ENCODE measurements at places on chromosomes 4 and X.
A peak's percentile ranks its signal among the peaks of the same experiment; 100 is the strongest.

DNA sequence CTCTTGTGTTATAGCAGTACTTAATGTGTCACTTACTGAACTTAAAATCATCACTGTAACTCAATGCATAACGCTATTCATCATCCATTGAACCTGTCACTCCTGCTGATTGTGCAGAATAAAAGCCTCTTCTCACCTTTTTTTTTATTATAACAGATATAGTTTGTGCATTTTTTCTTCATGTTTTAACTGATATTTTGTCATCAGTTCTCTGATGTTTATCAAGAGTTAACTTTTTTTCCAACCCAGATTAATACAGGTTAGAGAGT is 100.4 kb downstream of the SLIT2 start:
- DNase-seq, result no peak

GRCh38 chrX:137194164-137194563 is 160.4 kb upstream of the GPR101 start:
- DNase-seq, result no peak

GRCh38 chr4:125729171-125729570 is 414.4 kb downstream of the FAT4 start:
- DNase-seq, result no peak

DNA sequence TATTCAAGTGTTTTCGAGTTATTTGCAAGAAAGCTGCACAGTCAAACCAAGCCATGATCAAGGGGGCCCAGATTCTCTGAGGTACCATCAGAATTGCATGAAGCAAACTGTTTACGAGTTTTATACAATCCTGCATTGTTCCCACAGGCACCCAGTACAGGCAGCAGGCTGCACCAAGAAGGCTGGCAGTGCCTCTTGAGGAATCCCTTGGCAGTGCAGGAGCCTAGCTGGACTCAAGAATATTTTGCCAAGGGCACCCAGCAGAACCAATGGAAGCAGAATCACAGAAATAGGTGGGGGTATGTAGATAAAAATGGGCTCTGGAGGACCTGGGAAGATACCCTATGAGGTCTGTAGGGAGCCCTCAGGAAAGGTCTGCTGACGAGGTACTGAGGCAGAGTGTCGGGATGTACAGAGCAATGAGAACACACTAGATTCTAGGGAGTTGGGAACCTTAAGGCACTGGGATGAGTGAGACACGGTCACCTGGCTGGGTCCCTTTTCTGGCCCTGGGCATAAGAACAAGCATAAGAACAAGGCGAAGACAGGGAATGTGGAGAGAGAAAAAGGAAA is 2.5 kb upstream of the PLP1 start:
- DNase-seq, result no peak

DNA sequence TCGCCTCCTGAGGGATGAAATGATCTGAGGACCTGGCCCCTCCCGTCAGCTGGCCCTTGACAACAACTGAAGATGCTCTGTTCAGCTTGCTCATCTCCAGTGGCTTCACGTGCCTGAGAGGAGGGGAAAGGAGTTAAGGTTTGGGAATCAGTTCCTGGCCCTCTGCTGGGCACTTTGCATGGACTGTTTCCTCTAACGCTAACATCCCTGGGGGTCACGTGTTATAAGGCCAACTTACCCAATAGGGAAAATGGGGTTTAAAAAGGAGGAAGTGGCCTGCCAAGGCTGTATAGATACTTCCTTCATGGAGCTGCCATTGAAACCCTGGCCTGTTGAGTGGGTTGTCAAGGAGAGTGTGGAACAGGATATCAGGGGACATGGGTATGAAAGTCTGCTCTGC is 65.6 kb downstream of the OR13H1 start:
- no peak for DNase-seq

DNA sequence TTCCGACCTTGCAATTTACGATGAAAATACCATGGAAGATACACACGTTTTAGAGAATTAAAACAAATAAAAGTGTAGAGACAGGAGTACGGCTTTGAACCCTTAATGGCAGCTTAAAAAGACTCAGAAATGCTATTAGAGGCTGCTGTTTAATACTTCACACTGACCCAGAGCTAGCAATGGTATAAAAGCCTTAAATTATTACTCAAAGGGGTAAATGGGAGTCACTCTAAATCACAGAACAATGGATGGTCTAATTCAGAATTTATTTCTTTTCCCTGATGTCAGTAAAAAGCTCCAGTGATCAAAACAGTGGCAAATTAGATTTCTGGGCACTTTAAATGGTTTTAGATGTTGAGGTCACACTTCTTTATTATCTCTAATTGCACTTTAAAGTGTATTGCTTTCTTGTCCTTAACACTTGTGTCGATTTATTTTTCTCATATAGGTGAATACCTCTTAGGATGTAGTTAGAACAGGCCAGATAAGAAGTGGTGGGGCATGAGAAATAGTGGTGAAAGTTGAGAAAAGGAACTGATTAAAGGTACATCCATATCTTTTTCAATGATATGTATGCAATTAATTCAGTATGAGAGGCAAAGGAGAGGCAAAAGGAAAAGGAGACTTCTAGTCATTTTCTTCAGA is 252.4 kb upstream of the ANKRD50 start:
- DNase-seq, result no peak

DNA sequence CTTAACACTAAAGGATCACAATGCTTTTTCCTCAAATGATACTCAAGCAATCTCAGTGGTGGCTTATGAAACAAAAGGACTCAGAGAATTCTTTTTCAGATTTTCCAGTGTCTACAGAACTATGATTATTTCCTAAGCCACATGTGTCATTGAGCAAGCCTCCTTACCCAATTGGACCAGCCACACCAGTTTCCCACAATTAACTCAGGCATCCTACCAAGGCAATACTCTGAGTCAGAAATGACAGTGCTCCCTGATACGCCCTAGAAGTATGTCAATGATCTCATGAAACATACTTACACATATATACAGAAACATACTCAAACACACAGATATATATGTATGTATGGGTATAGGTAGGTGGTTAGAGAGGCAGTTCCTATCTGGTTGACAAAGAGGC is 4.8 kb downstream of the ADAMTS3 start:
- DNase-seq, result no peak

DNA sequence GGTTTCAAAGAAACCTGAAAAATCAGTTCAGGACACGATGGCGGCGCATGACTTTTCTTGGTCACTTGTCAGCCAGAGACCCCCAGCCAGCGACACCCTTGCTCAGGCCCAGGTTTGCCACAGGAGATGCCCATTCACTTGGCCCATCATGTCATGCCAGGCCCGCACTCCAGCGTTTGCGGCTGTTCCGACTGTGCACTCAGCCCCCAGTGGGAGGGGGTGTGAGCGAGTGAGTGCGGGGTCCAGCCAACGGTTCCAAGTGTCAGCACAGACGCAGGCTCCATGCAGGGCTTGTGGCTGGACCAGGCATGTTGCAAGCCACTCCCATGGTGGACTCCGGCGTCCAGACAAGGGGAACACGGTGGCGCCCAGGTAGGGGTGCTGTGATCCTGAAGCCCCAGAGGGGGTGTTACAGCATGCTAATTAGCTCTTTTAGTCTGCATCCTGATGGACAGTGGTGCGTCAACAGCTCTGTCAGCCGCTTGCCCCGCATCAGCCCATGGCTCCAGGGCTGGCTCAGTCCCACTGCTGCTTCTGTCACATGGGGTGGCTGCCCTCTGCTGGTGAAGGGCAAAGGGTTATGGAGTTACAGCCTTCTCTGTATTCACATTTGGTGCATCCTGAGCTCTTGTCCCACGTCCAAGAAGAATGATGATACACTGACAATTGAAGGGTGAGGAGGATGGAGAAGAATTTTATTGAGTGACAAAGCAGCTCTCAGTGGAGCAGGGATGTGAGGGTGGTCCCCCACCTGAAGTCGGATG is 3.7 kb upstream of the MAEA start:
- DNase-seq, result peak; percentile 26

GRCh38 chr4:148961526-148961925 is 519.3 kb upstream of the NR3C2 start:
- DNase-seq, result no peak

DNA sequence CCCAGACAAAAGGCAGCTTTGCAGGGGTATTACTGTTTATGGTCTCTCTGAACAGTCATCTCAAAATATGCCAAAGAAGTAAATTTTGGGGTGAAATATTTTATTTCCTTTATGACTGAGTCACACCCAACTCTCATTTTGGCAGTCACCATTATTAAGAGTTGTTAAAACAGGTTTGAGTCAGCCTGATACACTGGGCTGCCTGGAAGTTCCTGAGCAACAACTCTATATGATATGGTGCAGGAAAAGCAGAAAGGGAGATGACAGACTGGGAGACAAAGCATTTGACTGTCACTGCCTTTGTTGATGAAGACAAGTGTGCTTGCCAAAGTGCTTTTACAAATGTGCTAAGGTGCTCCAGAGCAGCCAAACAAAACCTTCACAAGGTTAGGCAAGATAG is 1263.5 kb downstream of the PCDH7 start:
- DNase-seq, result no peak

GRCh38 chr4:86975927-86976326 is 41.1 kb downstream of the AFF1 start:
- no peak for DNase-seq

DNA sequence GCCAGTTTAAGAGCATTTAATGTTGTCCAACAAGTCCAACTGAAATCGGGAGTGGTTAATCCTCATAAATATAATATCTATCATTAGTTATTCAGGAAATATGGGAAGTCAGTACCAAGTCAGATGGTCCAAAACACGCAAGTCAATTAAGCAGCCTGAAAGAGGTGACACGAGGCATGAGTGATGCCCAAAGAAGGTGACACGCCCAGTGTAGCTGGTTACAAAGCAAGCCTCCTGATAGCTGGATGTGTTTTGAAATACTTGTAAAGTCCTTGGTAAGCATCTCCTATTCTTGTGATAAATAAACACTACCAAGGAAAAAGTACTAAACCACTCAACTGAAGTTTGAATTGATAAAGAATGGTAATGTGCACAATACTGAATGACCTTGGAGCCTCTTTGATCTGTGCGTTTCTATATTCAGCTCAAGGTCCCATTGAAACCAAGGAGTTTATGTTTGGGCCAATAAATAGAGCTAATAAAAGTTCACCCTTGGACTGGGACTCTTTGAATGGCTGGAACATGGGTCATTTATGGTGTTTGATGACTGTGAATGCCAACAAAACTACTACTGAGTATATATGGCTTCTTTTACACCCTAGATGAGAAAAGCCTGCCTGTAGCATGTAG is 93.2 kb upstream of the KLF3 start:
- DNase-seq, result no peak

GRCh38 chrX:130091980-130092522 is 18.2 kb downstream of the ELF4 start:
- DNase-seq, result peak; percentile 78

GRCh38 chr4:185457136-185457535 is 14.4 kb downstream of the CCDC110 start:
- DNase-seq, result no peak
